ENCODE measurements at places on chromosomes 13 and 19.
A peak's percentile ranks its signal among the peaks of the same experiment; 100 is the strongest.

DNA sequence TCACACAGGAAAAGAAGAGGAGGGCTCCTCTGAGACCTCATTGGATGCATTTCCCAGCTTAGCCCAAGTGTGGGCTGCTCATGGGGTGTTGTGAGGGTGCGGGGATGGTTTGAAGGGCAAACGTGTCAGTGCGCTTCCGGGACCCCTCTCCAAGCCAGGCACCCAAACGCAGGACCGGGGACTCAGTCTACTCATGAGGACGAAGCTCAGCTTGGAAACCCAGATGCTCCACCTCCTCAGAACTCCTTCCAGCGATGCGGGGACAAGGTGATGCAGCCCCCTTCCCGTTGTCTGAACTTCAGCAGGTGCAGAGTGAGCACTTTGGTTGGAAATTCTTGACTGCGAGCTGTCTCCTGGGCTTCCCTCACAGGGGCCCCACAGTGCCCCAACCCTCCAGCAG is 33.1 kb upstream of the MTIF3 start:
- no peak for DNase-seq

DNA sequence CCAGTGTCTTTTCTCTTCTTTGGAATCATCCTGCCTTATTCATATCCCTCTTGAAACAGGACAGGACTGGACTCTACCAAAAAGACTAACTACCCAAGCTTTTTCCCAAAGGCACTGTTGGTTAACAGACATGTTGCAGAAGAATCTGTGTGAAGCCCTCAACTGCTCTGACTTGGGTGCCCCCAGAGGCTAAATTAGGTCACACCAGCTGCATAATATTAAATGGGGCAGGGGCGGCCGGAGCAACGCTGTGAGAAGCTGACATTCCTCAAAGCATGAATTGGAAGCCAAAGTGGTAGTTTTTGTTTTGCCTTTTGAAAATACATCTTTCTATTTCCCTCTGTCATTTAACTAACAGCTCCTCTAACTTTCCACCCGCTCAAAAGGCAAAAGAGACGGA is 185.9 kb downstream of the LHFPL6 start:
- peak; percentile 24 for DNase-seq

GRCh38 chr19:39843919-39844793 is 2.0 kb downstream of the FBL start:
- DNase-seq = peak; percentile 45

DNA sequence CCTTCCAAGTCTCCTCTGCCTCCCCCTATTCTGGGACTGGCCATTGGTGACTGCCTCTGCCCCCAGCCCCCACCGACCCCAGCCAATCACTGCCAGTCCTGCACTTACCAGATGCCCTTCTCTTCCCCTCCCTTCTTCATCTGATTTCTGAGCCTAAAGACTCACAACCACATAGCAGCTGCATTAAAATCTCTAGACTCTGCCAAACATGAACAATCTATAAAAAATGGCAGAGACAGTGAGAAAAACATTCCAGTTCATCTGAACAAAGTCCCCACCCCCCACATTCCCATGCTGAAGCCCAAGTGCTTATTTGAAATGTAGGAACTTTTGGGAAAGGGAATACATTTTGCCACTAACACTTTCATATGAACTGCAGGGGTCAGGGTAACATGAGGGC is 60.8 kb downstream of the KCTD12 start:
- DNase-seq = peak; percentile 76

DNA sequence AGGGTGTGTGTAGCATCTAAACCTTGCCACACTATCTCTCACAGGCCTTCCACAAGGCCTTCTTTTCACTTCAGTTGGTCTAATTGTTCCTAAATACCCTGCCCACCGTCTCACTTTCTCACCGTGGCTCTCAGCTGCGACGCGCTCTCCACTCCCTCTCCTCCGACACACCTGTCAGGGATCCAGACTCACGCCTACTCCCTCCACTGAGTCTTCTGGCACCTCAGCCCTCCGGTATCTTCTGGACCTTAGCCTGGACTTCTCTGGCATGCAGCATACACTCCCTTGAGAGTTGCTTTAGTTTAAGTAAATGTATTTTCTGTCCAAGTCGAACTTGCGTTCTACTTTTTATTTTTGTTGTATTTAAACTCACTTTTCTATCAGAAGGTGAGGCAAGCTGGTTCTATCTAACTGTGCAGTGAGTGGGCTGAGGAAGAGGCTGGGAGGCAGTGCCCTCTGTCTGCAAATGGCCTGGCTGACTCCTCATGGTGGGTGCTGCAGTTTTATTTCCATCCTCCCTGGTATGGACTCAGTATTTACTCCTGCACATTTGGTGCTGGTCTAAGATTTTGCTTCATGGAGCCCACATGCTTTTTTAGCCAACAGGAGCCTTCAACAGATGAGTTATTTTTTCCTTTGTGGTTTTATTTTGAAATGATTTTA is 28.5 kb upstream of the ARGLU1 start:
- no peak for DNase-seq

- no peak for DNase-seq
Measured at GRCh38 chr19:10432736-10433130, 12.4 kb downstream of the PDE4A start.

DNA sequence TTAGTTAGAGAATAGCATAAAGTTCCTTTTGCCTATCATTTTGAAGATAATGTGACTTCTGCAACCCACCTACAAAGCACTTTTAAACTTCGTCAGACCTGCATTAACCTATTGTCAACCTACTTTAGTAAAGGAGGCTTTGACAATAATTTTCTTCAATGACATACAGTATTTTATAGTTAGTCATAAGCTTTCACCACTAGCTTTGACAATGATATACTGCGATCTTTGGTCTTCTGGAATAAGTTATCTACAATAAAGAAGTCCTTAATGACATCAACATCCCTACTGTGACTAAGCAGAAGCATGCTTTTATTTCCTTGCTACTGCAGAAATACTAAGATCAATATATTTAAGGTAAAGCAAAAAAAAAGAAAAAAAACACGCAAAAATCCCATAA is 9.5 kb downstream of the PCDH17 start:
- DNase-seq = no peak

DNA sequence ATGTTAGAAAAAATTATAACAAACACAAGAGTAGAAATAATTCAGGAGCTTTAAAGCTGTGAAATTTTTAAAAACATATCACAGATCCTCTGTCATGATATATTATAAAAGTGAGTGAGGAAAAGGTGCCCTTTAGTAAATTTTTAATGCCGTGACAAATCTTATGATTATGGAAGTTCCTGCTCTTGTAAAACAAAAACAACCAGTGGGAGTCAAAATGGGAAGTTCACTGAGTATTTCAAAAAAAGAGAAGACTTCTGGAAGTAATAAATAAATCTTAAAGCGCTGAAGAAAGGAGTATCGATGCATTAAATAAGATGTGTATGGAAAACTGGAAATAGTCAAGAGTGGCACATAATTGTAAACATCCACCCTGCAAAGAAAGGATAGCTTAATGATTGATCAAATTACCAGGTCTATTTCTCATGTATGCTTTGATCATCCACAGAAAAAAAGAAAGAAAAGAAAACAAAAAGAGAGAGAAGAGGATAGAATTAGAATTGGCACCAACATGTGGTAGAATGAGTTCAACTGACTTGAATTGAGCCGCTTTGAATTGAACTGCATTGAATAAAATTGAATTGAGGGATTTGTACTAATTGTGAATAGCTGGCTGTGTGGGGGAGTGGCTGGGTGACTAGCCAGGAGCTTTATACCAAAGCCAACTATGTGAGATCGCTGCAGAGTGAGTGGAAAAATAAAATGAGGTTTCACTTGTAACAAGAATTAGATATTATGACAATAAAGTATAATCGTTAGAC is 647.6 kb upstream of the SPRY2 start:
- no peak for DNase-seq

- DNase-seq = peak; percentile 13
Measured at GRCh38 chr13:95155093-95155492, 146.2 kb downstream of the ABCC4 start.

- no peak for DNase-seq
Measured at GRCh38 chr13:109782066-109782822, 4.1 kb downstream of the IRS2 start.

GRCh38 chr13:112796190-112796915 is 106.5 kb downstream of the ATP11A start:
- no peak for DNase-seq

DNA sequence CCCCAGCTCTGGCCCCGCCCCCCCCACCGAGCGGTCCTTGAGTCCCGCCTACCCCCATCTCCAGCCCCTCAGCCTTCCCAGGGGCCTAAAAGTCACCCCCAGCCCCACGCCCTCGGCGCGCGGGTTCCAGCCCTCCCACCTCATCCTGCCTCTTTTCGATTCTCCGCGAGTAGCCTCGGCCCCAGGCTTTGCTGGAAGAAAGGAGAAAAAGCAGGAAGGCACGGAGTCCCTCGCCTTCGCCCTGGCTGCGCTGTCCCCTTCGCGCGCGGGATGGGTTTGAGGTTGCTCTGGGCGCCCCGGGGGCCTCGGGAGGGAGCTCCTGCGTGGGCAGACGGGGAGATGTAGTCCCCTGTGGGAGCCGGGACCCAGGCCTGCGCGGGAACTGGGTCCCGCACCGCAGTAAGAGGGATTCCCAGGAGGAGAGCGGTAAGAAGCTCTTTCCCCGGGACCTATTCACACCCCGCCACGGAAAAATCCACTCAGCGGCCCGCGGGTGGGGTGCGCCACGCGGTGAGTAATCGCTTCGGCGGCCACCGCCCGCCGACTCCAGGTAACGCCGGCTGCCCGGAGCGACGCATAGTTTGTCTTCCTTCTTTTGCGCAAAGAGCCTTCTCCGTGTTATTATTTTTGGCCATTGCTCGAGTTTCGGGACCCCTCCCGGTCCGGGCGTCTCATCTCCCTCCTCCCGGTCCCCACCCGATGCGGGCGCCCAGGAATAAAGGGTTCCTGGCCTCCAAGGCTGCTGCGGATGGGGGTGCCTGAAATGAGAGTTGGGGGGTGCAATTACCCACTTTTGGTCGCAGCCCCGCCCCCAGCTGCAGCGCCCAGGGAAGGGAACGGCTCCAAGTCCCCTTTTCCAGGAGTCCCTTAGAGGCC is 865 bp upstream of the CRLF1 start:
- no peak for DNase-seq

DNA sequence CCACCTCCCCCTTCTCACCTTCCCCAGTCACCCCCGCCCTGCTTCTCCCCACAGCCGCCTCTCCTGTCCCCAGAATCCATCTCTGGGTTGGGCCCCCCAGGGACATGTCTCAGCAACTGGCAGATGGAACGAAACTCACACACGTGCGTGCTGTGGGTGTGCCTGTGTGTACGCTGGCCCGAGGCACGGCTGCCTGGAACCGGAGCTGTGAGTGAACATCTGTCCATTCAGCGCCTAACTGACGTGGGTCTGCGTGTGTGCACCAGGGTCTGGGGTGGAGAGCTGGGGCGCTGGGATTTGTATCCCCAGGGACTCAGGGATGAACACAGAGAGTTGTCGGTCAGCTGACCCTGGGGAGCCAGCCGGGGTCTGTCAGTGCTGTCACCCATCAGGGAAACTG is 752 bp upstream of the HAS1 start:
- peak; percentile 23 for DNase-seq

GRCh38 chr13:46995874-46996273 is 99.0 kb upstream of the HTR2A start:
- DNase-seq = no peak

- DNase-seq = no peak
Measured at GRCh38 chr13:35835989-35836388, 295.2 kb downstream of the DCLK1 start.

DNA sequence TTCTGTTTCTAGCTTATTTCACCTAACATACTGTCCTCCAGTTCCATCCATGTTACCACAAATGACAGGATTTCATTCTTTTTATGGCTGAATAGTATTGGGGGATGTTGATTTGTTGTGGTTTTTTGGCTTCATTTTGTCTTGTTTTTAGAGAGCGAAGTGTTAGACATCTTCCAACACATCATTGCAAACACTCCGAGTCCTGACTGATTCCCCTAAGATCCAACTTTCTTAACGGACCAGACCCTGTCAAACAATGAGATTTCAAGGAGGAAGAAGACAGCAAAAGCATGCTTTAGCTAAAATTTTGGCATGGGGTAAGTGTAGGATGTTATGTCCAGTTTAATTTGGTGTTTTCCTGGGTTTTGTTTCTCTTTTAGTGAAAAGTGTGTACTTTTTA is 3.8 kb upstream of the CASP14 start:
- no peak for DNase-seq

- DNase-seq = no peak
Measured at GRCh38 chr13:110529522-110530311, 31.8 kb downstream of the RAB20 start.

DNA sequence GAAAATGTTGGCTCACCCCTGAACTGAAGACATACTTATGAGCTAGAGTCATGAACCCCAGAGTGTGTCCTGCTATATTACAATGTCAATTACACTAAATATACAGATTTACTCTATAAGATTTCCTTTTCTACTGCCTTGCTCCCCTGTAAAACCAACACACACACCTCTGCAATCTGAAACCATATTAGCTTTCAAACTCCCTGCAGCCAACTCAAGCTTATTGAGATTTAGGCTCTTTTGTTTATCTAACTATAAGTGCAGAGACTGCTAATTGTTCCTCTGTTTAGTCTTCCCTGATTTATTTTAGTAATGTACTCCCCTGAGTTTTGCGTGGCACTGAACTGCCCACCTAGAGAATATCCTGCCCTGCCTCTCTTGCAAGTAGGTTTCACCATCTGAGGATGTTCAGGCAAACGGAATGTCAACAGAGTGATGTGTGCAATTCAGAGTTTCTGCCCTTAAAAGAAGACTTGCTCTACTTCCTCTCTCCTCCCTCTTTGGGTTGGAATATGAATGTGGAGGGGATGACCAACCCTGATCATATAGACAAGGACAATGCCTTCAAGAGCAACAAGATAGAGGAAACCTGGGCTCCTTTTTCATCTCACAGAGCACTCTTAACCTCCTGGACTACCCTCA is 22.3 kb downstream of the FAM216B start:
- peak; percentile 76 for DNase-seq

- DNase-seq = peak; percentile 90
Measured at GRCh38 chr13:33281951-33282595, 3.5 kb downstream of the STARD13 start.

- peak; percentile 2 for DNase-seq
Measured at GRCh38 chr13:107847406-107847805, 367.9 kb downstream of the LIG4 start.

DNA sequence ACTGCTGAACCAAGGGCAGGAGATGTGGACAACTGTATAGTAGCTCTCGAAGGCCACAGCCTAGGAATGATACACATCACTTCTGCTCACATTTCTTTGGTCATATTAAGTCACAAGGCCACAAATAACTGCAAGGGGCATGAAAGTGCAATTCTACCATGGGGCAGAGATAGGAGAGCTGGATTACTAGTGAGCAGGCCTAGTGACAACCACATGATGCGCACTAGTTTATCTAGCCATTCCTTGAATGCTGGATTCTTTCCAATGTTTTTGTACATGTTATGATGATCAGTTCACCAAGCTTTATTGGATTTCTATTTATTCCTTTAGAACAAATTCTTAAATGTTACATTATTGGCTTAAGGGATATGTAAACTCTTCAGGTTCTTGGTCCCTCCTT is 100.7 kb downstream of the MIPEP start:
- no peak for DNase-seq
